Renal cortical epithelial cell (primary cell): ENCODE measurements at places on chromosomes 2 and 18. TPM values are rescaled to one million over a fixed set of nuclear protein-coding genes. Genes with fewer than 3 reads are reported as not detected.

The KCNIP3 gene
- 47.4 and 127 TPM in 2 replicates for total RNA-seq

The DSC1 gene
- total RNA-seq: not detected in 2 replicates

The ATP8B1 gene
- 27.1 and 48.8 TPM in 2 replicates for total RNA-seq

The RGPD5 gene
- total RNA-seq: 13.0 and 40.7 TPM in 2 replicates

The ALLC gene
- not detected in 2 replicates for total RNA-seq

The SP140L gene
- 5.4 and 14.6 TPM in 2 replicates for total RNA-seq

The C1GALT1C1L gene
- 1.2 and 2.5 TPM in 2 replicates for total RNA-seq

The TTN gene
- under 0.01 and 0.05 TPM in 2 replicates for total RNA-seq

The IL37 gene
- total RNA-seq: not detected in 2 replicates

The GMPPA gene
- 32.0 and 43.2 TPM in 2 replicates for total RNA-seq

The HES6 gene
- total RNA-seq: 2.4 and 15.6 TPM in 2 replicates

The ASB18 gene
- total RNA-seq: not detected in 2 replicates

The CD28 gene
- not detected in 2 replicates for total RNA-seq

The IL1F10 gene
- total RNA-seq: not detected in 2 replicates

The NTSR2 gene
- total RNA-seq: not detected in 2 replicates

The COL4A4 gene
- total RNA-seq: 9.9 and 41.9 TPM in 2 replicates

The GPR39 gene
- total RNA-seq: 9.2 and 26.0 TPM in 2 replicates

The MOGAT1 gene
- total RNA-seq: not detected in 2 replicates

The TEKT4 gene
- 0.10 TPM in 1 of 2 replicates, not detected in the other for total RNA-seq

The LDLRAD4 gene
- 0.87 and 4.3 TPM in 2 replicates for total RNA-seq

The PDE1A gene
- 3.8 and 203 TPM in 2 replicates for total RNA-seq

The IRS1 gene
- total RNA-seq: 7.3 and 34.0 TPM in 2 replicates

The SCYGR8 gene
- not detected in 2 replicates for total RNA-seq

The RAD51AP2 gene
- under 0.01 TPM in 1 of 2 replicates, not detected in the other for total RNA-seq

The HOXD12 gene
- not detected in 2 replicates for total RNA-seq

The CCNT2 gene
- total RNA-seq: 18.9 and 38.2 TPM in 2 replicates

The CDH7 gene
- total RNA-seq: not detected in 2 replicates

The AP1S3 gene
- 48.0 and 50.9 TPM in 2 replicates for total RNA-seq

The GPR45 gene
- not detected in 2 replicates for total RNA-seq

The DPY30 gene
- 54.7 and 61.0 TPM in 2 replicates for total RNA-seq

The C2orf15 gene
- total RNA-seq: 5.6 and 9.2 TPM in 2 replicates

The CD207 gene
- not detected in 2 replicates for total RNA-seq

The C2orf92 gene
- 0.17 and 3.9 TPM in 2 replicates for total RNA-seq

The FBXO15 gene
- 1.7 and 3.4 TPM in 2 replicates for total RNA-seq

The PJVK gene
- total RNA-seq: 0.87 and 3.3 TPM in 2 replicates

The CNTNAP5 gene
- total RNA-seq: under 0.01 and 0.20 TPM in 2 replicates

The RNF103 gene
- total RNA-seq: 23.3 and 48.0 TPM in 2 replicates

The STARD6 gene
- 0.15 and 0.69 TPM in 2 replicates for total RNA-seq

The GRB14 gene
- 10.4 and 22.1 TPM in 2 replicates for total RNA-seq

The RAB6C gene
- total RNA-seq: not detected in 2 replicates

The CRYGC gene
- total RNA-seq: not detected in 2 replicates

The PER2 gene
- 1.0 and 3.7 TPM in 2 replicates for total RNA-seq

The FAM136A gene
- total RNA-seq: 48.4 and 49.3 TPM in 2 replicates

The FAM117B gene
- total RNA-seq: 1.9 and 11.1 TPM in 2 replicates

The SERPINB5 gene
- 0.10 and 1.2 TPM in 2 replicates for total RNA-seq

The AQP12A gene
- not detected in 2 replicates for total RNA-seq

The SLC19A3 gene
- total RNA-seq: 0.35 and 4.0 TPM in 2 replicates

The KLHL41 gene
- total RNA-seq: 0.35 TPM in 1 of 2 replicates, not detected in the other

The ALS2 gene
- total RNA-seq: 38.4 and 45.3 TPM in 2 replicates

The TIA1 gene
- 35.8 and 154 TPM in 2 replicates for total RNA-seq

The STK39 gene
- total RNA-seq: 13.8 and 19.3 TPM in 2 replicates

The RGPD3 gene
- total RNA-seq: 0.55 and 1.0 TPM in 2 replicates

The TTL gene
- 46.5 and 62.2 TPM in 2 replicates for total RNA-seq

The DYNC1I2 gene
- total RNA-seq: 222 and 280 TPM in 2 replicates

The DSC2 gene
- 25.7 and 48.8 TPM in 2 replicates for total RNA-seq
